ENCODE measurements at places on chromosomes 1 and 21.

GRCh38 chr1:9058465-9058864 is 11.0 kb downstream of the SLC2A5 start:
- no peaks in the 10 kb centered on the region for H3K4me1 ChIP-seq
- no peak overlapping the region for H3K27ac ChIP-seq
- DNase-seq = no peak
- H3K27me3 ChIP-seq = no peaks in the 10 kb centered on the region
- no peaks in the 10 kb centered on the region for H3K36me3 ChIP-seq
- no peak overlapping the region for H3K4me3 ChIP-seq

DNA sequence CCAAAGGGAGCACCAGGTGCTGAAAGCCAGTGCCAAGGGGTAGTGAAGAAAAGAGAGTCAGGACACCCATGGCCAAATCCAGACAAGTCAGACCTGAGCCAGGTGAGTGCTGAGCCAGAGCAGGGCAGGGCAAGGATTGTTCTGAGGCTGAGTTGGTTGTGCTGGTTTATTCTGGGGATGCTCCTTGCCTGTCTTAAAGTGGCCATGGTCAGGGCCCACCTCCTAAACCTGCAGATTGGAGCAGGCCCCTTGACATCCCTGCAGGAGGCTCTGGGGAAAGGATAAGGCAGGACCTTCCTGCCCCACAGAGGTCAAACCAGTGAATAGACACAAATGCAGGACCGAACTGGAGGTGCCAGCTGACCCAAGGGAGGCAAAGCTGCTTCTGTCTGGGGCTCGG is 138.4 kb downstream of the HIVEP3 start:
- H3K4me1 ChIP-seq = no peaks in the 10 kb centered on the region
- no peaks in the 10 kb centered on the region for H3K27me3 ChIP-seq
- no peak overlapping the region for H3K27ac ChIP-seq

DNA sequence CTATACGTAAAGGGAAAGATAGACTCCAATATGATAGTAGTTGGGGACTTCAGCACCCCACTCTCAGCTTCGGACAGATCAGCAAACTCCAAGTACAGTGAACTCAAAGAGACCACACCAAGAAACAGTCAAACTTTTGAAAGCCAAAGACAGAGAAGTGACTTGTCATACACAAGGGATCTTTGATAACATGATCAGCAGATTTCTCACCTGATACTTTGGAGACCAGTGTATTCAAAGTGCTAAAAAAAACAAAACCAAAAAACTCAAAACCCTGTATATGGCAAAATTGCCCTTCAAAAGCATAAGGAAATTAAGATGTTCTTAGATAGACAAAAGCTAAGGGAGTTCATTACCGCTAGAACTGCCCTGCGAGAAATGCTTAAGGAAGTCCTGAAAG is 9.4 kb downstream of the IFNAR1 start:
- peaks cover 19% of the 10 kb centered on the region for H3K4me1 ChIP-seq
- H3K4me3 ChIP-seq = no peak overlapping the region
- H3K27me3 ChIP-seq = no peaks in the 10 kb centered on the region
- no peak for DNase-seq
- no peak overlapping the region for H3K27ac ChIP-seq

GRCh38 chr21:36575306-36575705 is 95.4 kb upstream of the CLDN14 start:
- no peak for DNase-seq
- H3K4me1 ChIP-seq = no peaks in the 10 kb centered on the region
- H3K27ac ChIP-seq = no peak overlapping the region
- H3K36me3 ChIP-seq = no peaks in the 10 kb centered on the region
- no peaks in the 10 kb centered on the region for H3K27me3 ChIP-seq

GRCh38 chr1:85279458-85280080 is 3.1 kb upstream of the BCL10 start:
- H3K36me3 ChIP-seq = no peaks in the 10 kb centered on the region
- DNase-seq = no peak
- H3K27ac ChIP-seq = no peak overlapping the region
- H3K27me3 ChIP-seq = no peaks in the 10 kb centered on the region
- H3K4me3 ChIP-seq = no peak overlapping the region
- no peaks in the 10 kb centered on the region for H3K4me1 ChIP-seq

- peaks cover 20% of the 10 kb centered on the region for H3K36me3 ChIP-seq
- H3K4me3 ChIP-seq = no peak overlapping the region
- H3K4me1 ChIP-seq = peaks cover 66% of the 10 kb centered on the region
- no peak for DNase-seq
Measured at GRCh38 chr1:167504467-167504827, 13.9 kb downstream of the CD247 start.

DNA sequence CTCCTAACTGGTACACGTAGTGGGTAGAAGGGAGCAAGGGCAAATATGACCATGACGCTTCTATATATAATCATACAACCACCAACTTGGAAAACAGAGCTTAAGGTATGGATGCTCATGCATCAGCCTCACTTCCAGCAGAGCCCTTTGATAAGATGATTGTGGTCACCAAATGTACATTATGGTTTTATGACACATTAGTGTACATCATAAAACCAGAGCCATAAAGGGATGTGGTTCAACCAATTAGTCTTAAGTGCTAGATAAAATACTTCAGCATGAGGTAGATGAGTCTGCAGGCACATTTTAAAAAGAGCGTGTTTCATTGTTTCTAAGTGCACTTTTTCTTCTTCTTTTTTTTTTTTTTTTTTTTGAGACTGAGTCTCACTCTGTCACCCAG is 43.7 kb downstream of the NIBAN1 start:
- DNase-seq = no peak
- H3K27ac ChIP-seq = no peak overlapping the region
- no peaks in the 10 kb centered on the region for H3K4me1 ChIP-seq
- H3K4me3 ChIP-seq = no peak overlapping the region
- no peaks in the 10 kb centered on the region for H3K27me3 ChIP-seq

DNA sequence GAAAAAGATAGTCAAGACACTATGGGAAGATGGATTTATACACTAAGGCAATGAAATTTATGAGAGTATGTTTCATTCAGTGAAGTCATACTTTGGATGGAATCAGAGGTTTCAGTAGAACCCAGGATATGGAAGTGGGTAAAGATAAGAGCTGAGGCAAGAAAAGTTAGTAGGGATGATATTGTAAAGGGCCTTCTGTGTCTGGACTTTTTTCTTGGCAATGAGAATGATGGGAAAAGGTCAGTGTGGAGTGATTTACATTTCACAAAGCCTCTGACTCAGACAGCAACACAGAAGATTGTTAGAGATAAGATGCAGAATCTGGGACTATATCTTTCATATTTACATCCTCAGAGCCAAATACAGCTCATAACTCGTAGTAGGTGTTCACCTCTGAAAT is 32.1 kb downstream of the SH3BGR start:
- H3K4me3 ChIP-seq = no peak overlapping the region
- no peak for DNase-seq
- H3K27me3 ChIP-seq = no peaks in the 10 kb centered on the region
- no peak overlapping the region for H3K27ac ChIP-seq
- no peaks in the 10 kb centered on the region for H3K36me3 ChIP-seq
- H3K4me1 ChIP-seq = no peaks in the 10 kb centered on the region

- H3K36me3 ChIP-seq = no peaks in the 10 kb centered on the region
- H3K27ac ChIP-seq = no peak overlapping the region
- H3K27me3 ChIP-seq = no peaks in the 10 kb centered on the region
- no peak for DNase-seq
Measured at GRCh38 chr1:42419126-42419821, 36.5 kb downstream of the ZMYND12 start.

DNA sequence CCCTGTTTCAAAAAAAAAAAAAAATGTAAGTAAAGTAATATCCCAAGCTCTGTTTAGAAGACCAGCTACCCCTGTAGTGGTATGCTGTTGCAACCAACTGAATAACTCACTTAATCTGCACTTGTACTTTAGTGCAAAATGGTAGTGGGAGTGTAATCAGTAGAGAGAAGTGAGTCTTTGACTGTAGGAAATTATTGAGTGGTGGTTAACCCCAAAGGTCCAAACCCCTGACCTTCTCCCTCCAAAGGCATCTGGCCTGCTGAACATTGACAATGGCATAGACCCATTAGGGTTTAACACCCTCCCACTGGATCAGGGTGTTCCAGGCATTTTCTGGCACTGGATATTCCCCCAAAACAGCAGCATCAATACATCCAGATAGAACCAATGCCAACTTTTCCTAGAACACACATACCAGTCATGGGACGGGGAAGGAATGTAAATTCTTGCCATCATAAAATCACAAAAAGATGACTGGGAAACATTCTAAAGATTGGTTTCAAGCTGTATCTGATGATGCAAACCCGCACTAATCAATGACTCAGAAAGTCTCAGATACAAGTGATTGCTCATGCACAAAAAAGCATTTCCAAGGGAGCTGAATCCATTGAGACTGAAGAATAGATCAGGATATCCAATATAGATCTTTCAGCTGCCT is 110.3 kb downstream of the MRPL39 start:
- DNase-seq = no peak
- no peaks in the 10 kb centered on the region for H3K4me1 ChIP-seq
- no peaks in the 10 kb centered on the region for H3K27me3 ChIP-seq

GRCh38 chr1:93669369-93669768 is 12.3 kb downstream of the BCAR3 start:
- H3K27ac ChIP-seq = no peak overlapping the region
- no peak overlapping the region for H3K4me3 ChIP-seq
- H3K36me3 ChIP-seq = no peaks in the 10 kb centered on the region
- no peaks in the 10 kb centered on the region for H3K27me3 ChIP-seq

DNA sequence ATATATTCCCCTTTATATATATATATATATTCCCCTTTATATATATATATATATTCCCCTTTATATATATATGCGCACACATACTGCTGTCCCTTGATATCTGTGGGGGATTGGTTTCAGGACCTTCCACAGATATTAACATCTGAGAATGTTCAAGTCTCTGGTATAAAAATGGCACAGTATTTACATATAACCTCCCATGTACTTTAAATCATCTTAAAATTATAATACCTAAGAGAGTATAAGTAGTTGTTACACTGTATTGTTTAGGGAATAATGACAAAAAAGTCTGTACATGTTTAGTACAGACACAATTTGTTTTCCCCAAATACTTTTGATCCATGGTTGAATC is 45.8 kb downstream of the NR5A2 start:
- peaks cover 3% of the 10 kb centered on the region for H3K27me3 ChIP-seq
- H3K27ac ChIP-seq = no peak overlapping the region
- H3K4me1 ChIP-seq = no peaks in the 10 kb centered on the region
- no peak for DNase-seq

- H3K27ac ChIP-seq = no peak overlapping the region
- no peak for DNase-seq
- peaks cover 4% of the 10 kb centered on the region for H3K4me1 ChIP-seq
- H3K27me3 ChIP-seq = no peaks in the 10 kb centered on the region
Measured at GRCh38 chr1:2174348-2175054, 20.1 kb downstream of the FAAP20 start.

DNA sequence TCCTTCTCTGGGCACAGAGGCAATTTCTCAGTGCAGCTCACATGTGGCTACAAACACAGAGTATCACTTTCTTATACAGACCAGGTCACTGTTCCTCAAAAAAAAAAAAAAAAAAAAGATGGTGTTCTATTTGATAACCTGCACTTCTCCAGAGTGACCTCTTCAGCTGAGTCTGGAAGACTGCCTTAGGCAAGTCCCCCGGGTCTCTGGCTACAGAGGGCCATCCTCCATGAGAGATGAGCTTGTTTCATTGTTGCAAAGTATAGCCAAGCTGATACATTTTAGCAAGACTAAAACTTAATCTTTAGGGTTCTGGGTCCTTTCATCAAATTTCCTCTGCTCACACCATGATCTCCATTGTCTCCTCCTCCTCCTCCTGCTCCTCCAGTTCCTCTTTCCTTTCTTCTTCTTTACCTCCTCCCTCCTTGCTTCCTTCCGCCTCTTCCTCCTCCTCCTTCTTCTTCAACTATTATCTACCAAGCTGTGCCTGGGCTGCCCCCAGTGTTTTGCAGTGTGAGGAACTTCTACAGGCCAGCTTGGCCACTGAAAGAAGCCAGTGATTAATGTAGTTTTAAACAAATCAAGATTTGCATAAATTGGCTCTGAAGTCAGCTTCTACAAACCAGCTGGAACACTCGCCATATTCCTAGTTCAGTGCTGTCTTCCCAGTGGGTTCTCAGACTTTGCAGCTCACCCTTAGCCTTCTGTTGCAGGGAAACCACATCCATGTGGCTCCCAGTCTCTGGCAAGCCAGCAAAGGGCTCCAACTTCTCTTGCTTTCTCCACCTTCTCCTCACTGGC is 139.4 kb downstream of the RUNX1 start:
- H3K27me3 ChIP-seq = no peaks in the 10 kb centered on the region
- H3K4me1 ChIP-seq = peaks cover 6% of the 10 kb centered on the region
- no peak overlapping the region for H3K27ac ChIP-seq
- no peak overlapping the region for H3K4me3 ChIP-seq
- no peak for DNase-seq

DNA sequence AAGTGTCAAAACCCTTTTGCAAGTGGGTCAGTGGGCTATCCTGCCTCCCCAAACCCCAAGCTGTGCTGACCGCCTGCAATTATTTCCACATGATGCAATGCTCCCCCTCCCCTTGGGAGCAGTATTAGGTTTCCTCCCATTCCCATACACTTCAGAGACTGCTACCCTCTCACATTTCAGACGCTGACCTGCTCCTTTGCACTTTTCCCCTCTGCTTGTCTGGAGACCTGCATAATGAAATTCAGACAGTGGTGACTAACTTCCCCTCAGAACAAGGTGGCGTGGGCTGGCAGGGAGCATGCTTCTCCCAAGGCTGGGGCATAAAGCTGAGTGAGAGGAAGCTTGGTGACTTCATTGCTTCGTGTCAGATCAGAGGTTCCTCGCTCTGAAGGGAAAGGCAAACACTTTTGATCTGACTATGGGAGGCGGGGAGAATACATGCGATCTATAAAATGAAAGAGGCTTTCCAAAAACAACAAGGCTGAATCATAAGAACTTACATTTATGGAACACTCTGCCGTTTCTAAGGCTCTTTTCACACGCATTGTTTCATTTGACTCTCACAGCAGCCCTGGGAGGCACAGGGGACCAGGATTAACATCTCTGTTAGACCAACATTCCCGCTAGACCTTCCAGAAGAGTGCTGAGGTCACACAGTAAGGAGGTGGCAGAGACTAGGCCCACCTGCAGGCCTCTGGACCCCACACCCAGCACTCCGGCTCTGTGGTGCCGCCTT is 27.5 kb upstream of the ROR1 start:
- H3K27me3 ChIP-seq = no peaks in the 10 kb centered on the region
- DNase-seq = no peak
- H3K4me3 ChIP-seq = no peak overlapping the region
- H3K27ac ChIP-seq = no peak overlapping the region

GRCh38 chr21:33587792-33588484 is 546 bp downstream of the DONSON start:
- H3K36me3 ChIP-seq = no peaks in the 10 kb centered on the region
- H3K27ac ChIP-seq = peak overlapping the region; percentile 72
- no peaks in the 10 kb centered on the region for H3K27me3 ChIP-seq
- H3K4me1 ChIP-seq = peaks cover 9% of the 10 kb centered on the region

- no peaks in the 10 kb centered on the region for H3K4me1 ChIP-seq
- H3K27ac ChIP-seq = no peak overlapping the region
- no peaks in the 10 kb centered on the region for H3K36me3 ChIP-seq
- no peaks in the 10 kb centered on the region for H3K27me3 ChIP-seq
- DNase-seq = no peak
Measured at GRCh38 chr1:153368495-153368894, 6.9 kb downstream of the S100A12 start.

GRCh38 chr1:58785442-58786058 is 1.7 kb upstream of the JUN start:
- H3K4me3 ChIP-seq = peak overlapping the region; percentile 85
- H3K36me3 ChIP-seq = no peaks in the 10 kb centered on the region
- no peaks in the 10 kb centered on the region for H3K27me3 ChIP-seq
- peaks cover 15% of the 10 kb centered on the region for H3K4me1 ChIP-seq

Data from effector memory CD4-positive, alpha-beta T cell (primary cell).